Vagina (tissue), 2 donors: ENCODE measurements at places on chromosomes 4 and X. TPM values are rescaled to one million over a fixed set of nuclear protein-coding genes. Genes with fewer than 3 reads are reported as not detected.

The KIAA1210 gene
- not detected for total RNA-seq

The HMX1 gene
- not detected for total RNA-seq

The PCDH10 gene
- 6.9 TPM for total RNA-seq

The COL4A6 gene
- total RNA-seq: 10.3 TPM

The AREG gene
- total RNA-seq: 16.9 TPM

- H3K27me3 ChIP-seq: no peaks in the 10 kb centered on the region
- no peak for DNase-seq
- H3K4me3 ChIP-seq: no peak overlapping the region
- no peaks in the 10 kb centered on the region for H3K36me3 ChIP-seq
- no peak overlapping the region for H3K27ac ChIP-seq
- no peaks in the 10 kb centered on the region for H3K4me1 ChIP-seq
Observed at GRCh38 chrX:55524487-55524886, 34.8 kb upstream of the USP51 start.

DNA sequence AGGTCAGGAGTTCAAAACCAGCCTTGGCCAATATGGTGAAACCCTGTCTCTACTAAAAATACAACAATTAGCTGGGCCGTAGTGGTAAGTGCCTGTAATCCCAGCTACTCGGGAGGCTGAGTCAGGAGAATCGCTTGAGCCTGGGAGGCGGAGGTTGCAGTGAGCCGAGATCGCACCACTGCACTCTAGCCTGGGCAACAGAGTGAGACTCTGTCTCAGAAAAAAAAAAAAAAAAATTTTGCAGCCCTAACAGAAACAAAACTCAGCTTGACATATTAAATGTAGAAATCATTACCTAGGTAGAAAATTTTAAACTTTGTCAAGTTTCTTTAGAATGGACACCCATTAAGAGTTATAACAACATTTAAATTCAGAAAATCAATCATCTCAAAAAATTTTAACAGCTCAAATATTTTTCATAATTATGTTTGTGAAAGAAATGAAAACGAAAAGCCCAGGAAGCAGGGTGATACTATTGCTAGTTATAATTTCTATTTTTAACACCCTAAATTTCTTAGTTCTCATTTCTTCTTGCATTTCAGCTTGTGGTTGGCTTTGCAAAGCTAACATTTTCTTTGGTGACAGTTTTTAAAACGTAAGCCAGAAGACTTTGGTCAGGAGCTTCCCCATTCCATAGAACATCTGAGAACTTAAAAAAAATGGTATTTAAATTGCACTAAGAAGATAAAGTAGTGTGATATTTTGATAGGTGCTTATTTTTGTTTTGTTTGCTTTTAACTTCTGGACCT is 33.3 kb upstream of the RBBP7 start:
- no peaks in the 10 kb centered on the region for H3K36me3 ChIP-seq
- no peaks in the 10 kb centered on the region for H3K27me3 ChIP-seq
- no peak overlapping the region for H3K27ac ChIP-seq
- no peak for DNase-seq
- no peak overlapping the region for H3K4me3 ChIP-seq

- peaks cover 37% of the 10 kb centered on the region for H3K4me1 ChIP-seq
- H3K4me3 ChIP-seq: peak overlapping the region; percentile 54
- H3K27me3 ChIP-seq: no peaks in the 10 kb centered on the region
Observed at GRCh38 chr4:139735381-139736273, 70.0 kb downstream of the MGST2 start.

DNA sequence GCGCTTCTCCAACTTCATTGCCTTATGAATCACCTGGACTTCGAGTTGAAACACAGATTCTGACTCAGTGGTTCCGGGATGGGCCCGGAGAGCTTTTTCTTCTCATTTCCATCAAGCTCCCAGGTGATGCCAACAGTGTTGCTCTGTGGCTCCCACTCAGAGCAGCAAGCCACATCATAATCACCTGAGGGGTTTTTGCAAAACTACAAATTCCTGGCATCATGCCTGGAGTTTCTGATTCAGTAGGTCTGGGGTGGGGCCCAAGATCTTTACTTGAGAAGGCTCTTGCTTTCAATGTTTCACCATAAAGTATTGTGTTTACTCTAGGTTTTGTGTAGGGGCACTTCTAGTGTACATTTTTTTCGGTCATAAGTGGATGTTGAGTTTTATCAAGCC is 7.0 kb downstream of the MTM1 start:
- H3K36me3 ChIP-seq: no peaks in the 10 kb centered on the region
- peaks cover 32% of the 10 kb centered on the region for H3K4me1 ChIP-seq
- H3K27me3 ChIP-seq: no peaks in the 10 kb centered on the region
- no peak for DNase-seq
- H3K4me3 ChIP-seq: no peak overlapping the region
